ENCODE measurements at places on chromosomes 16 and 17.

GRCh38 chr17:67328026-67328425 is 38.4 kb downstream of the PSMD12 start:
- DNase-seq = no peak

DNA sequence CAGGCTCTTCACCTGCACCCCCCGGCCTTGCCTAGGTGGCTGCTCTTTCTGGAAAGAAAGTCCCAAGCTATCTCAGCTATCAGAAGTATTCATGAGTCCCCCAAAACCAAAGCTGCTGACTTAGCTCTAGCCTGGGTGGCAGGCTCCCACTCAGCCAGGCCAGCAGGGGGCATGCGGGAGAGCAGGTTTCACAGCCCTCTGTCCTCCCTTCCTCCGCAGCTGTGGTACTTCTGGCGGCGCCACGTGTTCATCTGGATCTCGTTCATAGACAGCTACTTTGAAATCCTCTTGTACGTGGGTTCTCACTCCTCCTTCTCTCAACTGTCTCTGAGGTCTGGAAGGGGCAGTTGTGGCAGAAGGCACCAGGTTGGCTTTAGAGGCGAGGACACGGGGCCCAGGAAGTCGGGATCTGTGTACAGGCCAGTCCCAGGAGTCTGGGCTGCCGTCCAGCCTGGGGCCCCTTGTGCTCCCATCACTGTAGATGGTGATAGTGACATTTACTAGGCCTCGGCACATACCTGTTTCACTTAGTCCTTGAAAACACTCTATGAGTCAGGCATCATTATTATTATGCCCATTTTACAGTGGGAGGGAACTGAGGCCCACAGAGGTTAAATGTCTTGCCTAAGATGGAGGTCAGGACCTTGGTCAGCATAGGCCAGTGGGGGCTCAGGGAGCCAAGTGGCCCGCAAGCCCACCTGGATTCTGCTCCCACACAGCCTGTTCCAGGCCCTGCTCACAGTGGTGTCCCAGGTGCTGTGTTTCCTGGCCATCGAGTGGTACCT is 12.9 kb downstream of the TRPV2 start:
- peak; percentile 20 for DNase-seq

- DNase-seq = no peak
Observed at GRCh38 chr17:77423589-77424451, 283.1 kb downstream of the SEC14L1 start.

DNA sequence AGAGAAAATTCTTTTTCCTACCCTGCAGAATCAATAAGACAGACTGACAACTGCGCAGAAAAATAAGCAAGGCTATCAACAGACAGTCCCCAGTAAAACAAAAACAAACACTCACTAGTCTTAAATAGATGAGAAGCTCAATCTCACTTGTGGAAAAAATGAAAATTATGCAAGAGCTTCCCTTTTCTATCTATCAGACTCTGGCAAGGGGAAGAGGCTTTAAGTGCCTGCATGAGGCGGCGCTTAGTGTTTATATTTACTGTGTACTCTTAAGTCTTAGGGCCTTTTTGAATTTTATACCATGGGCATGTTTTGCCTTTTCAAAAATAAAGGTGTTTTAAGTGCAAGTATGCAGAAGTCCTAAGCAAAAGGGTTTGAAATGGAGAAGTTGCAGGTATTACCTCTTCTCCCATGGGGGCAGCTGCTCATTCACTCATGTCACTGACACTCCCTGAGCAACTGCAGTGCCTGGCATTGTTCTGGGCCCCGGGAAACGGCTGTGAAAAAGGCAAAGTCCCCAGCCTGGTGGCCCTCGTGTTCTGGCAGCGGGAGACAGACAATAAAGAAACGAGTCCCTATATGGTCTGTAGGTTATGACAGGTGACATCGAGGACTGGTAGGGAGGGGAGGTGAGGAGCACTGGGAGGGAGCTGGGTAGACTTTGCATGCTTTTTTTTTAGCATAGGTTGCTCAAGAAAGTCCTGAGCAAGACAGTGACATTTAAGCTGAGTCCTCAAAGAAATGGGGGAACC is 35.2 kb downstream of the HSBP1 start:
- DNase-seq = peak; percentile 31

DNA sequence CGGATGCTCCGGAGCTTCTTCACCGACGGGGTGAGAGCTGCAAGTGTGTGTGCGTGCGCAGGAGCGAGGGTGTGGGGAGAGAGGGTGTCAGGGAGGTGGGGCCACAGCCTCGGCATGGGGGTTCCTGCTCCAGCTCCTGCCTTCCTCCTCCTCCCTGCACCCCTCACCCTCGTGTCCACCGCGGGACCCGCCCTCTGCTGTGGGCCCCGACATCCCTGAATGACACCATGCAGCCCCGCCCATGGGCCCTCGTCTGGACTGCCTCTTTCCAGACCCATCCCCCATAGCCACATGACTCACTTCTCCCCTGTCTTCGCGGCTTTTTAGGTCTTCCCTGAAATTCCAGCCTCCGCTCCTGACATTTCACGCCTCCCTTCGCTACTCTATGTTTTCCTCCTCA is 41.6 kb downstream of the ARHGAP23 start:
- no peak for DNase-seq

DNA sequence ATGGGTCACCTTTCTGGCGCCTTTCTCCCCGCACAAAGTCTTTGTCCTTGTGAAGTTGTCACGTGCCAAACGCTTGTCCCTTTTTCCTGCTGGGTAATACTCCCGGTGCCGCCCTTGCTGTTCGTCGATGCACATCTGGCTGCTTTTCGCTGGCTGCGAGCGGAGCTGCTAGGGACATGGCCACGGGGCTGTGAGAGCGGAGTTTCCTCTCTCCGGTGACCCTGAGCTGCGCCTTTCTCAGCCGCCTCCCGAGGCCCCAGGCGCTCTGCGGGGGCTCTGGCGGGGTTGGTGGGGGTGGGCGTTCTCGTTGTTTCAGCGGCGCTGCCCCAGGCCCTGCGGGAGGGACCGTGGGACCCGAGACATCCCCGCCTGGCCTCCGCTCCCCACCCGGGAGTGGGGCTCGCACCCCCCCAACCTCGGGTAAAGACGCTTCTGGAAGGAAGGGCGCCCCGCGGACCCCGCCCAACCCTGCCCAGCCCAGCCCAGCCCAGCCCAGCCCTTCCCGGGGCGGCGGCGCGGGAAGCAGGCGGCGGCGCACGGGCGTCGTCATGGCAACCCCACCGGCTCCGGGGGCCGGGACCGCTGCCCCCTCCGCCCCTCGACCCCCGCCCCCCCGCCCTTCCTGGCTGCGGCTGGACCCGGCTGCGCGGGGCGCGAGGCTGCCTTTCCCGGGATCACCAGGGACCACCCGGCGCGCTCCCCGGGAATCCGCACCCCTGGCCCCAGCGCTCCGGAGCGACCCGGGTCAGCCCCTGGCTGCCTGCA is 12.3 kb downstream of the CHMP6 start:
- DNase-seq = no peak

DNA sequence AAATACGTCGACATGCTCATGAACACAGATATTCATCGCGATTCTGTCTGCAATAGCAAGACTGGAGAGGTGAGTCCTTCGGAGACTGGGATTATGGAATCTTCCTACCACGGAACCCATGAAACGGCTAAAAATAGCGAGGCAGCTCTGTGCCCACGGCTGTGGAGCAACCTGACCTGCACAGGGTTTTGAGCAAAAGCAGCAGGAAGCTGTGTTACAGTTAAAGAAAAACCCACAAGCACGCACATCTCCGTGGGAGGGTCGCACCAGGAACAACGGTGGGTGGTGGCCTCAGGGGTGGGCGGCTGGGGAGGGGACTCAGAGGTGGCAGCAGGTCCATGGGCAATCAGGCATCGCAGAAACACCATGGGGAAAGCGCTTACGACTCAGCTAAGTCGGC is 24.8 kb downstream of the SLC38A10 start:
- DNase-seq = no peak

Data from CD4-positive, alpha-beta T cell treated with Interferon alpha-2 for 1 hour (primary cell).